Activated T-cell treated with anti-CD3 and anti-CD28 coated beads, Interleukin-2, amount 50 U/mL, for 4 hours (primary cell): ENCODE measurements at places on chromosomes 1 and 21.

DNA sequence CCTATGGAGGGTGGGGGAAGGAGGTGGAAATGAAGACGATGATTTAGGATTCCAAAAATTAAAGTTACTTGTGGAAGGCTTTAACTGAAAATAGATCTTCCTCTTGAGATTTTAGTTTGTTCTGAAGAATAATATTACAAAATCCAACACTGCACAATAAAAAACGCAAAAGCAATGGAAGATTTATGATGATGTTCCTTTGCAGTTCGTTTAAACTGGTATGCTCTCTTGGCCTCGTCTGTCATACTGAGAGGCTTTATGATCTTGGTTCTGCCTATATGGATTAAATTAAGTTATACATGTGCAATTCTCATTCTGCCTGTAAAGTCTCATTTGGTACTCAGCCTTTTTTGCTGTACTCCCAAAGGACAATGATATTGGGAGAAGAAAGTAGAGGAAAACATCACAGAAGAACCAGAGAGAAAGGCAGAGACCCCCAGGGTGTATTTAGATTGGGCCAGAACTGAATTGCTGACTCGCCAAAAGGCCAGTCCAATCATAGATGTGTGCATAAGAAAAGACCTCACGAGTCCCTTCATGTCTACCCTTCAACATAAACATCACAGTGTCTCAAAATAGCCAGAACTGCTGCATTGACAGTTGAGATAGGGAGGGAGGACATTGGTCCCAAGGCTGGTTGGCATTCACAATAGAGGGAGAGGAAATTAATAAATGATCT, 188.6 kb downstream of the GREM2 start:
- no peak for DNase-seq

DNA sequence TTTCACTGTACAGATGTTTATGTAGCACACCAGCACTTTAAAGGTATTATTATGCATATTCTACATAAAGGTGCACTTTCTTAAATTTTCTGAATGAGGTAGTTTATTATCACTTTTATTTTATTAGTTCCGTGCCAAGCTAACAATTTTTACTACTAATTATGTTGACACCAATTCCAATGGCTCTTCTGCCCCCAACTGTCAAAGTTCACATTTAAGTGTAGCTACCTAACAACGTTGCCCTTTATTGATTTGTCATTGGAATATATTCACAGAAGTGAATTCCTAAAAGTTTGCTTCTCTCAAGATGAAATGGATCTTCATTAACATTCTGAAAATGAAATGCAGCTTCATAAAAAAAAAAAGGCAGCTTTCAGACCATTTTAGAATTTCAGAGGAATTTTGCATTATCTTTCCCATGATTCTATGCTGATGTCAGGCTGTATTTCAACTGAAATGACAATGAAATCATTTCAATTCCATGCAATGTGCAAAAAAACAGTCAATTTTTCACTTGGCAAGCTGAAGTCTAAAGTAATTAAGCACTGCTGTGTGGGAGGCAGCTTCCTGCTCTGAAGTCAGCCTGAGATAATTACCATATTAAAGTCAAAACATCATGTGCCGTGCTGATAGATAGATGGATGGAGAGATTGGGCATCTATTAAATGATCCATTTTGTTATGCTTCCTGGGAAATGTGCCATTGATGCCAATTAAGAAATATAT, 229.2 kb downstream of the TTLL7 start:
- DNase-seq: no peak

DNA sequence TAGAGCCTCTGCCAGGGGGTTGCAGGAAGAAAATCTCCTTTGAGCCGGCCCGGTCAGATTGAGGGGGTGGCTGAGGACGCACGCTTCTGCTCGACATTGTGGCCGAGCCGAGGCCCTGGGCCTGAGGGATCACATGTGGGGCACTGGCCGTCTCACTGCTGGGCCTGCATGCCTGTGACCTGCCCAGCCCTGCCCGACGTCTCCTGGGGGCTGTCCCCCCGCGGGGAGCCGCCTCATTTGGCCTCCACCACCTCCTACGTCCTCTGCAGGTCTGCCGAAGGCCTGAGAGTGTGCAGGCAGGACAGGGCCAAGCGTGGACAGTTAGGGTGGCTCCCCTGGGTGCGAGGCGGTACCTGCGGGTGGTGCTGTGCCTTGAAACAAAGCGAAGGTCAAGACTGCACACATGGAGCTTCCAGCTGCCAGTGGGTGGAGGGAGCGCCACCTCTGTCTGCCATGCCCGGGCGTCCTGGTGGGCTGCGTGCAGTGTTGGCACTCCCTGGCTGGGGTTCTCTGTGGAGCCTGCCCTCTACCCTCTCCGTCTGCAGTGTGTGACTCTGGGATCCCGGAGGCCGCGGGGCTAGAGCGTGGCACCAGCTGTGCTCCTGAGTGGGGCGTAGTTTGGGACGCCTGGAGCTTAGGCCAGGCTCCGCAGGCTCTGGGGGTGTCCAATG, 51.7 kb downstream of the PCNT start:
- DNase-seq: no peak

DNA sequence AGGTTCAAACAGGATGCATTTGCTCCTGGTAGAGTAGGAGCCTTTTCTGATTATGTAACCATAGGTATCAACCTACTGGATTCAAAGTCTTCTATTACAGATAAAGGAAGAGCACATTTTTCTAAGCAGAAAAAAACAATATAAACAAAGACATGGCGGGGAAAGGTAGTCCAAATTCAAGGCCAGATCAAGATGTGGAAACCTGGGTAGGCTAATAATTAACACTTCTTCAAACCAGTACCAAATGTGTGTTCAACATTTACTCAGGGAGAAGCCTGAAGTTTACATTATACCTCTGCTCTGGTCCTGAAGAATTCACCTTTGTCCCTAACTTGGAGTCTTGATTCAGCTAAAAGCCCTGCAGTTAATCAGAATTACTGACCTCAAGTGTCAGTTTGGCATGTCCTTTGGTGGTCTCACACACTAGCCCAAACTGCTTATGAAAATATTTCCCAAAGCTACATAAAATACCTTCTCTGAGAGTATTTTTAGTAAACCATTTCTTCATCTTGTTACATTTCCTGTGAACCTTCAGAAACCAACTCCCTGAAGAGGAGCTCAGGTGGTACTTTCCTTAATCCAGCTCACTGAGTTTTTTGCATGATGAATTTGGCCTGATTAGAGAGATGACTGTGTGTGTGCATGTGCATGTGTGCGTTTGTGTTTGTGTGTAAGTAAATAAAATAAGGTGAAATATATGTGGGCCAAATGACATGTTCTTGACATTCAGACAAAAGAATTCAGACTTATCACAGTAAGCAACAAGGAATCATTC, 70.2 kb downstream of the TOR3A start:
- DNase-seq: no peak

DNA sequence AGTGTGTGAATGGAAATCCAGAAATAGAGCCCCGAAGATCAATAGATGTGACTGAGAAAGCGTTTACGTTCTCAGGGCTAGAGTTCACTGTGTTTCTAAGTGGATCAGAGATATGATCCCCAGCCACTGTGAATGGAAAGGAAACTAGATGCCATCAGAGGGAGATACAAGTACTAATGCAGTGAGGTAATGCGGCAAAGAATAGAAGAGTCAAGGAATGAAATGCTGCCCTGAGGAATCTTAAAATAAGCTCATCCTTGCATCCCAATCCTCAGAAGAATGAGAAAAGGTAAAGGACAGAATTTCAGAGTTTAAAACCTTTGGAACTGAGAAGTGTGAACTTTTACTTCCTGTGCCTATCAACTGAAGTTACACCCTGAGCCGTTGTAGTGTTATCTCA, 165.5 kb upstream of the ESRRG start:
- DNase-seq: no peak
